ENCODE measurements at places on chromosomes 16 and 17.

DNA sequence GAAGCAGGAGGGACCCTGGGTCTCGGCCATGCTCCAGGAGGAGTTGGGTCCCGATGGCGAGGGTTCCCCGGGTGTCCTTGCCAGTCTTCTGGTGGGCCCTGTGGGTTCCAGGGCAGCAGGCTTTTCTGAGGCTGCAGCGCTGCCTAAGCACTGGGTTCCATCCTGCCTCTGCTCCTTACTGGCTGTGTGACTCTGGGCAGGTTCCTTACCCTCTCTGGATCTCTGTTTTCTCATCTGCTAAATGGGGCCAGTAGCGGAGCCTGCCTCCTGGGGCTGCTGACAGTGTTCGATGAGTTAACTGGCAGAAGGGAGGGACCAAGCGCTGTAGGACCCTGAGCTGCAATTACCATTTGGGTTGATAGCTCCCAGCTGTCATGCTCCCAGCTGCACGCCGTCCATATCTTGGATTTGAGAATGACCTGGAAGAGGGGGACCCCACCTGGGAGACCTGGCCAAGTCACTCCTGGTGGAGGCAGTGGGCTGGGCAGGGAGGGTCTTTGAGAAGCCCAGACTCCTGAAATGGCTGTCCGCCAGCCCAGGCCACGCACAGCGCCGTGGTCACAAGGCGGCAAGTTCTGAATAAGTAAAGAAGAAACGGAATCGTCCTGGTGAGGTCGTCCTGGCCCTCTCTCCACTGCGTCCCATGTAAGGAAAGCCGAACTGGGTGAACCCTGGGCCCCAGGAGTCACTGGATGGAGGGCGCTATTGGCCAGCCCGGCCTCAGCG lies 47.2 kb upstream of the GSE1 start:
- DNase-seq, result no peak

DNA sequence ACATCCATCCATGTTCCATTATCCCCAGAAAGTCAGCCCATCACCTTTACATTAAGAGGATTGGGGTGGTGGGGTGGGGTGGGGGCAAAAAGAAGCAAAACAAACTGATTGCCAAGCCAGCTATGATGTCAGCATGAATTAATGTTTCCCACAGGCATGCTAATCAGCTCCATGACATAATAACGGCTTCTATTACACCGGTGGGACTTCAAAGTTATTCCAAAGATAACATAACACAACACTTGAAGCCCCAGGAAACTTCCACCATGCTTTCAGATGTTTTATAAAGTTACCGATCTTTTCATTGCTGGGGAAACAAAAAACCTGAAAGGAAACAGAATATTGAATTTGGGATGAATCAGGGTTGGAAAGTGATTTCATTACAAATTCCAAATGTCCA lies 155.9 kb upstream of the IRX5 start:
- no peak for DNase-seq

DNA sequence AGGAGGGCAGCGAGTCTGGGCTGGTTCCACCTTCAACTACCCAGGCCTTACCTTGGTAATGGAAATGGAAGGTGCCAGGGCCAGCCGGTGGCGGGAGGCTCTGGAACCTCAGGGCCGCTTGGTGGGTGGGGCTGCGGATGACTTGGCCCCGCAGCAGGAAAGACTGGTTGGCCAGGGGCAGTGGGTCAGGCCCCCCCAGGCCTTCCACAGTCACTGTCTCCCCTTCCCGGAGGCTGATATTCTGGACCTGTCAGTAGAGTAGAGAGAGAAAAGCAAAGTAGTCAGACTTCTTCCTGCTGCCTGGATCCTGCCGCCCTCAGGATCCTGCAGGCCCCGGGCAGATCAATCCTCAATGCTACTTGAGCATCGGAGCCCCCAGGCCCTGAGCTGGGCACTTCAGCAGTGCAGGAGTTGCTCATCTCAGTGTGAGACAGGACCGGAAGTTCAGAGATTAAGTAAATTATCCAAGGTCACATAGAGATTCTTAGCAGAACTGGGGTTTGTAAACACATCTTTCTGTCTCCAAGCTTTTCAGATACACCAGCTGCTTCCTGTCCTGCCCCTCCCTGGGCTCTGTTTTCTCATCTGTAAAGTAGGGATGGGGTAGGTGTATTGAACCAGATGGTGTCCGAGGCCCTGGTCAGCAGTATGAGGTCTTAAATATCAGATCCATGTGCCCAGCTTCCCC lies 18.5 kb upstream of the PHF12 start:
- DNase-seq, result no peak

DNA sequence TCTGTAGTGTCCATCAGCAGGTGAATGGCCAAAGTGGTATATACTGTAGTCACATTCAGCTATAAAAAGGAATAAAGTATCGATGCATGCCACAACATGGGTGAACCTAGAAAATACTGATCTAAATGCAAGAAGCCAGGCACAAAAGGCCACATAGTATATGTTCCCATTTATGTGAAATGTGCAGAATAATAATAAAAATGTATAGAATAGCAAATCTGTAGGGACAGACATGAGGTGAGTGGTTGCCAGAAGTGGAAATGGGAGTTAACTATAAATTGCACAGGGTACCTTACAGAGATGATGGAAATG lies 23.1 kb downstream of the DBNDD1 start:
- no peak for DNase-seq

- no peak for DNase-seq
These were observed 1.3 kb downstream of the APPBP2 start for GRCh38 chr17:60524463-60525327.

DNA sequence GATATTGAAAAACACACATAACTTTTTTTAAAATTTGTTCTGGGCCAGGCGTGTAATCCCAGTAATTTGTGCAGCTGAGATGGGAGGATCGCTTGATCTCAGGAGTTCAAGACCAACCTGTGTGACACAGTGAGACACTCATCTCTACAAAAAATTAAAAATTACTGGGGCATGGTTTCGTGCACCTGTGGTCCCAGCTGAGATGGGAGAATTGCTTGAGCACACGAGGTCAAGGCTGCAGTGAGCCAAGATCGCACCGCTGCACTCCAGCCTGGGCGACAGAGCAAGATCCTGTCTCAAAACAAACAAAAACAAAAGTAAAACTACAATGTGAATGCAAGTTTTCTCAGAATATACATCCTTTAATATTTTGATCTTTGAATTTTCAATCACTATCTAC lies 15.1 kb downstream of the C16orf54 start:
- DNase-seq, result no peak
